HS-27A (cell line): ENCODE measurements at places on chromosomes 5 and 9.

GRCh38 chr5:172189693-172190296 lies 1.8 kb upstream of the STK10 start:
- no peak for DNase-seq

DNA sequence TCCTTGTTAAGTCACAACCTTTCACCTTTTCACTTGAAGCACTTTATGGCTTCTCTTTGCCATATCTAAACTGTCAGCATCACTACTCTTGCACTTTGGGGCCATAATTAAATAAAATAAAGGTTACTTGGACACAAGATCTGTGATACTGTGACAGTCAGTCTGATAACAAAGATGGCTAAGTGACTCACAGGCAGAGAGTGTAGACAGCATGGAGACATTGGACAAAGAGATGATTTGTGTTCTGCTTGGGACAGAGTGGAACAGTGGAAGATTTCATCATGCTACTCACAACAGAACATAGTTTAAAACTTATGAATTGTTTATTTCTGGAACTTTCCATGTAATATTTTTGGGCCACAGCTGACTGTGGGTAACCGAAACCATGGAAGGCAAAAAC lies 81.7 kb upstream of the SMC5 start:
- no peak for DNase-seq

DNA sequence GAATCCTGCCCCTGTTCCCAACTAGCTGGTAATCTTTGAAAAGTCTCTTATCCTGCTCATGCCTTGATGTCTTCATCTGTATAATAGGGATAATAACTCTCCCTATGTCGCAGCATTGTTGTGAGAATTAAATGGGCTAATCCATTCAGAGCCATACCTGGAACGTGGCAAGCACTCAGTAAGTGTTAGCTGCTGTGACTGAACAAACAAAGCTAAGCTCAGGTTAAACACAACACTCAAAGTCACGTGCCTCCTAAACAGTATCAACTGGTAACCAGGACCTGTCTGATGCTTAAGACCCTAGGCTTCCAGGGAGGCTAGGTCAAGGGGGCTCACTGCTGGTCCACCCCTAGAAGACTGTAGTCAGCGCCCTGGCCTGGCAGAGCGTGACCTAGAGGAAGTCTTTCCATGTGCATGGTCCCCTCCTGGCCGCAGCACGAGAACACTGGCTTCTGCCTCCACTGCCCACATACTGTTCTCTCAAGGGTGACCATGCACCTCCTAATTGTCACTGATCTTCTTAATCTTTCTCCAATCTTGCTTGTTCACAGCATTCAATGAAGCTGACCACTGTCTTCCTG lies 211.1 kb downstream of the TTLL11 start:
- DNase-seq = no peak

DNA sequence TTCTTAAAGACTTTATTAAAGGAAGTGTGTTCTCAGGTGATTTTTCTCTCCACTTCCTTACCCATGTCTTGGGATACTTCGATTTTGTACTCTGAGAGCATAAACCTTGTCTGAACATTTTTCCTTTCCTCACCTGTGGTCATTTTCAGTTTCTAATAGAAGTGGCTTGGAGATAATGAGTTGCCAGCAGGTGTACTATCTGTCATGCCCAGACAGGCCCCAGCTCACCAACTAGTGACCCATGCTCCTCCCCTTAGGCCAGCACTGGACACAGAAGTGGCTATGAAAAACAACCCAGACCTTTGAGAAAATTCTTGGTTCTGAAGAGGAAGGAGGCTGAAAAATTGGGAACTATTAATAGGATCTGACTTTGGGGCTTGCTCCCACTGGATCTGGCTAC lies 49.2 kb upstream of the SMIM32 start:
- no peak for DNase-seq

DNA sequence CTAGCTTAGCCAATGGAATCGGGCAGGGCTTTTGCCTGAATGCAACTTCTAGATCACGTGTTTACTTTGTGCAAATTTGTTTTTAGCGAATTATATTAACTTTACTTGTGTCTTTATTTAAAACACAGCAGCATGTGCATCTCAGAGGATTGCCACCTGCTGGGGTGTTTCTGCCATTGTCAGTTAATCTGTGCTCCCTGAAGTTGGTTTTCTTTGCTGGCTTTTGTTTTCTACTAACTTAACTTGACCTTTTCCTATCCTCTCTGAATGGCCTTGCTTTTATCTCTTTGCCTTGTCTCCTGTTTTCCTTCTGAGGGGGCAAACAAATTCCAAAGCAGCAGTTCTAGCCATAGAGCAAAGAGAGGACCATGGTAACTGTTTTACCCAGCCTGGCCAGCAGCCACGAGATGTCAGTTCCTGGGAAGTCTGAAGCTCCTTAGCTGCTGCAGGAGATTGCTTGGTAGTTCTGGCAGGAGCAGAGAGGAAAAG lies 67.6 kb downstream of the ARHGEF28 start:
- no peak for DNase-seq

GRCh38 chr9:99155736-99156135 lies 50.8 kb downstream of the TGFBR1 start:
- no peak for DNase-seq

- DNase-seq = no peak
These were observed 21.1 kb downstream of the AQP7 start for GRCh38 chr9:33381231-33381791.

DNA sequence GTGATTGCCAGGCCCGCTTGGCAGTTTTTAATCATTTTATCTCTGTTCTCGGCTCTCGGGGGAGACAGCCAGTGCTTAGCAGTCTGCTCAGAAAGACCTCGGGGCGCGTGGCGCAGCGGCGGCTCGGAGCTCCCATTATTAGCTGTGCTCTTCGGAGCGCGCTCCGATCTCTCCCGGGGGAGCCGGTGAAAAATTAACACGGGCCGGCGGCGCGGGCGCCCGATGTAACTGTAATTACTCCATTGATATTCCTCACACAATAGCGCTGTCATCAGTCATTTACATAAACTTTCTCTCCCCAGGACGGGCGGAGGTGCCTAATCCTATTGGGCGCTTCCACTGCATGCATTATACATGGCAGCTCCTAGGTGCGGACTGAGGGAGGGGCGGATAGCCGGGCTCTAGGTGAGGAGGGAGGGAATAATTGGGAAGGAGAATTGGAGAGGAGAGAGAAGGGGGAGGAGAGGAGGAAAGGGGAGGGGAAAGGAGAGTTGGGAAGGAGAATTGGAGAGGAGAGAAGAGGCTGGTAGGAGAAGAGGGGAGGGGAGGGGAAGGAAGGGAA lies 24.9 kb downstream of the LMX1B start:
- DNase-seq = no peak

GRCh38 chr9:80678906-80679305 lies 1010.4 kb downstream of the TLE1 start:
- DNase-seq = no peak

- no peak for DNase-seq
These were observed 323.4 kb downstream of the KDM4C start for GRCh38 chr9:7081065-7081600.

DNA sequence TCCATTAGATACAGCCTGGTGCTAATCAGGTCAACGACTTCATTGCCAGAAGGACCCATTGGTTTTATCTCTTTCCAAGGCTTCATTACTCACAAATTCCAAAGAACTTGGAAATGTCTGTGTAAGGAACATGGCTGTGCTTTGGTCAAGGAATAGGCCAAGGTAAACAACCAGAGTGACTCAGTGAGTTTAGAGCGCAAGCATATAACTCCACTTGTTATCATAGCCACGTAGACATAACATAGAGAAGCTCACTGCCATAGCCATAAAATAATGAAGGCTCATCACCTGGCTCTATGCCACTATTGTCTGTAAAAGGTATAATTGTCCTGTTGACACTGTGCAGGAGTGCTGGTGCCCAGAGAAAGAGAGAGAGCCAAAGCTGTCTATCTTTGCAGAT lies 139.3 kb upstream of the PLCXD3 start:
- no peak for DNase-seq

DNA sequence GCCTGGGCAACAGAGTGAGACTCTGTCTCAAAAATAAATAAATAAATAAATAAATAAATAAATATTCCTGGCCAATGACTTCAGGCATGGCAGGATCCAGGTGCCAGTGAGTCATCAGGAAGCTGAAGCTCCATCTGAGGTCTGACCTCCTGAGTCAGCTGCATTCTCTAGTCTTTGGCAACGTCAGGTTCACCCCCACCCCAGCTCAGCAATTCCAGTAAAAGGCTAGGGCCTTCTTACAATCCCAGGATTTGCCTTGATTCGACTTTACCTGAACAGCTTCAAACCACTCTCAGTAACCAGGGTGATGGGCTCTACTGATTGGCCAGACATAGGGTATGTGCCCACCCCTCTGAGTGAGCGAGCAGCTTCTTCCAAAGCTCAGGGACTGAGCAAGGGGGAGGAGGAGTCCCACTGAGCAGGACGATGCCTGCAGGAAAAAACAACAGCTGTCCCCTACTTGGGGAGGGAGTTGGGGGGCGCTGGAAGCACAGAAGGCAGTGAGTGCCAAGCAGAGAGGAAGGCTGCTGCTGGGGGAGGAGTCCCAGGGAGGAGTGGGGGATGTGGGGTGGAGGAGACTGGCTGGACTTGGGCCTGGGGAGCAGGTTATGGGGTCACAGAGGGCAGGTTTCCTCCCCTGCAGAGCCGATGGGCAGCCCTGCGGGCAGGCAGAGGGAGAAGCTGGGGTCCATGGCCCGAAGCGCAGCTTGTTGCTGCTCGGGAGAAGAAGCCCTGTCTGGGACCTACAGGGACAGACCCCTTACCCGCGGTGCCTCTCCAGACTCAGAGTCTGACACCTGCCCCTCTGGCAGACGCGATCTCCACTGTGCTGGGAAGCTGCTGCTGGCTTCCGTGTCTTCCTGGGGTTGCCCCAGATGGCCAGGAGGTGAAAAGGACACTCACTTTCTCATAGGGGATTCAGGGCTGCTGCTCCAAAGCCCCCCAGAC lies 25.9 kb upstream of the UNC5A start:
- peak; percentile 11 for DNase-seq

DNA sequence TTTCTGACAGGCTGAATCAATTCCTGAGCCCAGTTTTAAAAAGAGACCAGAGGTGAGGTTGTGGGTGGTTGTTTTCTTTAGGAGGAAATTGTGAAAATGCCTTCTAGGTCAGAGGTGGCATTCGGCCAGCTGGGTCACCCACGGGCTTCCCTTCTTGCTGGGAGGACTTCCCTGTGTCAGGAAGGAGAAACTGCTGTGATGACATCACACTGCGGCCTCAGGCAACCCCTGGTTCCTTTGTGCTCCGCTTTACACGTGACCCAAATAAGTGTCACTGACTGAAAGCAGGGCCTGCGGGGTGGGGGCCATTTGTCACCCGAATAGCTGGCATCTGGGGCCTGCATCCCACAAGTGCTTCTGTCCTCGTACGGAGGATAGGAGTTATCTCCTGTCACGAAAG lies 39.7 kb downstream of the FABP6 start:
- no peak for DNase-seq

GRCh38 chr5:141603923-141604717 lies 14.7 kb downstream of the DIAPH1 start:
- DNase-seq = peak; percentile 45

DNA sequence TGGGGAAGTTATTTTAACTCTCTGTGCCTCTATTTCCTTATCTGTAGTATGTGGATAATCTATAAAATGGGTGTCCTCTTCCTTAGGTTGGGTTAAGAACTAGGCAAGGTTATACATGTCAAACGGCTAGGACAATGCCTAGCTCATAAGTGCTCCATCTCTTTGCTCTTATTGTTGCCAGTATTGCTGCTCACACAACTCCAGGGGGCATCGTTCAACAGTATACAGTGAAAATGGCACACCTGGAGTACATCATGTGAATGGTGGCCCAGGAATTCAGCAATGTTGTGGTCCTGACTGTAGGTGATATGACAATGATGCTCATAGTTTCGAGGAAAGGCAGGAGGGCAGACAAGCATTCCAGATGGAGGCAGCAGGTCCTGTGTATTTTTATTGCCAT lies 30.1 kb downstream of the SLIT3 start:
- no peak for DNase-seq

DNA sequence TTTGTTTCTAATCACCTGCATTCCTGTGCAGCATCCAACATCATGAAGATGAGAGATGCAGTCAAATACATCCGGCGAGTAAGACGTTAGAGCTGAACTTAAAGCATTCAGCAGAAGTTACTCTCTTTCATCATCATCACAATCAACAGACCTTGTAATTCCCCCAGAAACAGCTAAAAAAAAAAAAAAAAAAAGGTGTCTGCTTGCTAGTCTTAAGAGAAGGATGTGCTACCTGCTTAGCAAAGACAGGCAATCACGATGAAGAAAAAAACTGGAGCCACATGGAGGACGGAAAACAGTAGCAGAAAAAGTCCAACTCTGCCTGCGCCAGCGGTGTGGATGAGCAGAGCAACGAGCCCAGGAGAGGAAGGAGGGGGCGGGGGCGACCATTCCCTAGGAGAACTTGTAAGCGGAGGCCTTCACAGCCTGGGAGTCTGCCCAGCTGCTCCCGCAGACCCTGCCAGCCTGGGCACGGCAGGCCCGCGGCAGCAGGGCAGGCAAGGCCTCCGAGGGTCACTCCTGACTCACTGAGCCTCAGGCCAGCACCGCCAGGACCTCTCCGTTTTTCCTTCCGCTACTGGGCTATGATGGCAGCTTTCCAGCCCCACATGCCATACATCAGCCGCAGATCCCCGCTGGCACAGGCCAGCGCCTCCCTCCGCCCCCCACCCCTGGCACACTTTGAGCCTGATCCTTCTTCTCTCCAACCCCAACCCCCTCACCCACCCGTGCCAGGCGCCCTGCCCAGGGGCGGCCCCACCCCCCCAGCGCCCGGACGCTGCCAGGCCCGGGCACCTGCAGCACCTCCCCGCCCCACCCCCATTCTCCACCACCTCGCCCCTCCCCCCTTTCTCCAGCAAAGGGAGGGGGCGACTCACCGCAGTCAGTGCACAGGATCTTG lies 1.4 kb downstream of the NRG2 start:
- peak; percentile 31 for DNase-seq

GRCh38 chr9:93254806-93255493 lies 71.0 kb downstream of the WNK2 start:
- no peak for DNase-seq

GRCh38 chr5:33338336-33339110 lies 102.2 kb upstream of the TARS1 start:
- DNase-seq = no peak

- no peak for DNase-seq
These were observed 2.0 kb downstream of the AK3 start for GRCh38 chr9:4738866-4739586.

DNA sequence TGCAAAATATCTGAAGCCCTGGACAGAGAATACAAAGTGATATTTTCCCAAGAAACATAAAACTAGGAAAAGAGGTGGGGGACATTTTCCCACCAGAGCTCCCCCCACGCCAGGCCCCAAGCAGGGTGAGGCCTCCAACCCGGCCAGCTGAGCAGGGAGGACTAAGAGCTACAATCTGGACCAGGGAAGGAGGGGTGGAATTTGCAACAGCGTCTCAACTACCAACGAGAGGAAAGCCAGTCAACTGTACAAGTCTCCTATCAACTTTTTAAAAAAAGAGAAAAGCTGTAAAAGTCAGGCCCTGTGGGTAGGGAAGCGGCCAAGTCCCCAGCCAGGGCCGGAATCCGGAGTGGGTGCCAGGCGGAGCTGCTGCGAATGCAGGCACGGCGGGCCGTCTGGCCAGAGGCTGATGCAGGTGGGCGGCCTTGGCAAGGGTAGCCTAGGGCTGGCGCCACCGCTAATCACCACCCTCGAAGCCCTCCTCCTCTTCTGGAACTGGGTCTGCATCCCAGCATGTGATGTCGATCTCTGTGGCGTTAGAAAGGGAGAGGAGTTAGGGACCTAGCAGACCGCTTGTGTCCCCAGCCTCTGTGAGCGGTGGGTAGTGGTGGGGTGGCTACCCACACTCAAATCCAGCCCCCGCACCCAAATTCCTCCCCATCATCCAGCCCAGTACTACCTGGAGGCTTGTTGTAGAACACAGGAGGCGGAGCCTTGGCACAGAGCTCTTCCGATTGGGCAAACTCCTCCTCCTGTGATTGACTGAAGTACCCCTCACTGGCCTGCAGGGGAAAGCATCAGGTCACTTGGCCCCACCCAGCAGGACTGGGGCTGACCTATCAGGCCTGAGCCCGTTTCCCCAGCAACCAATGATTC lies 10.6 kb downstream of the PRR7 start:
- peak; percentile 46 for DNase-seq
